NCI-H1417 treated with DMSO at 0.1 percent for 48 hours (cell line): ENCODE measurements at places on chromosomes 5 and 9.

DNA sequence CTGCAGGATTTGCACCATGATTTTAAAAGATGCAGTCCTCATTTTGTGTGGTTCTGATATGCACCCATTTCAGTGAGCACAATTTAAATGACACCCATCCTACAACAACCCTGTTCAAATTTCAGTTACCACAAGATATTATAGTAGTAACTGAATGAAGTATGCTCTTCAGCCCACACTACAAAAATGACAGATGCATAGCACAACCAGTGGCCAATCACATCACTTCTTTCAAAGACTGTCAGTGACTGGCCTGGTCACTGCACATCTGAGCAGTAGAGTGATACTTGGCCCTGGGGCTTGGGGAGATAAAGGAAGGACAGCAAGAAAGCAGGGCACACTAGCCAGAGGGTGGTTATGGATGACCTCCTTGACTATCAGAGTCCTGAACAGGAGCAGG, 19.8 kb upstream of the IFNK start:
- no peak for DNase-seq

- no peak for DNase-seq
Observed at GRCh38 chr5:147858565-147858964, 19.9 kb upstream of the SCGB3A2 start.

- DNase-seq: no peak
Observed at GRCh38 chr9:128999581-129000206, 28.4 kb downstream of the SH3GLB2 start.

- DNase-seq: no peak
Observed at GRCh38 chr5:94025788-94026473, 284.5 kb upstream of the POU5F2 start.
